ENCODE measurements at places on chromosomes 13 and 19.
A peak's percentile ranks its signal among the peaks of the same experiment; 100 is the strongest.

DNA sequence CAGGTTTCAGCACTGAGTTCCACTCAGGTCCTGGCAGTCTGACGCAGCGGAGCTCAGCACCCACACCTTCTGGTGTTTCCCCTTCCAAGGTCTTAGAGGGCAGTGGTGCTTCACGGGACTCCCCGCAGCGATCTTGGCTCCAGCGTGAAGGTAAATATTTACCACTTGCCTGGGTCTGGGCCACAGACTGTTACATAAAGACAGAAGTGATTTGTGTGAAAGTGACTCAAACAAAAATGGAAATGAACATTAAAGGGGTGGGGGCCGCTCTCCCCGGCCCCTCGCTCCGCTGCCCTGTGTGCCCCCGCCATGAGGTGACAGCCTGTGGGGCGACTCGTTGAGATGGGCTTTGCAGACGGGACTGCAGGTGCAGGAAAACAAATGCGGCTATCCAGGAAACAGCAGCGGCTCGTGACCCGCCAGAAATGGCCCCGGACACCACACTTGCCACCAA lies 55.0 kb downstream of the GGACT start:
- ATAC-seq = peak; percentile 42

DNA sequence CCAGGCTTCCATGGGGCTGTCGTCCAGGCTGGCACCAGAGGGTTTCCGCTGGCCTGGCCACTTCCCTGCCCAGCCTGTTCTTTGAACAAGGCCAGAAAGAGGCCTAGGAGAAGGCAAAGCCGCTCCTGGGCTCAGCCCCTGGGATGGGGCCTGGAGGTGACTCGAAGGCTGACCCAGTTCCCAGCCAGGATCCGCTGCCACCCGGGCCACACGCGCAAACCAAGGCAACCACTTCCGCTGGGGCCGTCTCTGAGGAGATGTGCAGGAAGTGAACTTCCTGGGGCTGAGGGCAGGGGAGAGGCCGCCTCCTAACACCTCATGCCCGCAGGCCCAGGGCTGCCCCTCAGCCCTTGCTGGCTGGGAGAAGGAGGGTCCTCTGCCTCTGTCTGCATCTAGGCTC lies 15.2 kb downstream of the PLEKHF1 start:
- peak; percentile 87 for ATAC-seq

GRCh38 chr19:1567116-1567847 lies 843 bp downstream of the MEX3D start:
- ATAC-seq = peak; percentile 28

GRCh38 chr19:55116859-55117662 lies at the start of gene PPP1R12C:
PPP1R12C (minus strand) TSS chr19:55117637; CDS start chr19:55117543, 94 bp downstream.
- peak; percentile 40 for ATAC-seq

GRCh38 chr13:84255226-84255797 lies 373.0 kb upstream of the SLITRK1 start:
- ATAC-seq = no peak

DNA sequence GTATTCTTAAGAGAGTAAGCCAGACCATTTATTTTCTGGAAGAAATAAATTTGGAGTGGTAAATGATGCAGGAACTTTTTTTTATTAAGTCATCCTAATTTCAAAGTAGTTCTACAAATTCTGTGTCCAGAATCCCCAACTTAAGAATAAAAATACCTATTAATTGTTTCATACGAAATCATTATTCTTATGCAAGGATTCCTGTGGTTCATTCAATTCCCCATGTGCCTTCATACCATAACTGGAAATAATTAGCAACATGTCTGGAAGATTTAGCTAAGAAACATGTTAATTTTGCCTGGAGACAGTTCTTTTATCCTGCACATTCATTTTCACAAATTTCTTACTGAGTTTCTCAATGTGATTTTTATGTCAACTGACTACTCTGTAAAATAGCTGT lies 408.6 kb downstream of the PCDH9 start:
- ATAC-seq = no peak

DNA sequence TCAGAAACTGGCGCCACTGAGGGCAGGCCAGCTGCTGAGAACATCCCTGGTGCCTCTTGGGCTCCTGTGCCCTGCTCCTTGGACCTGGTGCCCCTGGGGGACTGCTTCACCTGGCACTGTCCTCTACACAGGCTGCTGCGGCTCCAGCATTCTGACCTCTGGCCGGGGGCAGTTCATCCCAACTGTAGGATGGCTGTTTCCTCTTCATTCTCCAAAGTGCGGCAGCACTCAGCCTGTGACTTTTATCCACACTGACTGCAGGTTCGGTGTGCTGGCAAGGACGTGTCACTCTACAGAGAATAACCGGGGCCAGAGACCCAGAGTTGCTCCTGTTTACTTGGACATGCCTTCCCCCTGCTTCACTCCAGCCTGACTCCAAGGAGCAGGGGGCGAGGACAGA lies 7.6 kb upstream of the ANKRD10 start:
- no peak for ATAC-seq

DNA sequence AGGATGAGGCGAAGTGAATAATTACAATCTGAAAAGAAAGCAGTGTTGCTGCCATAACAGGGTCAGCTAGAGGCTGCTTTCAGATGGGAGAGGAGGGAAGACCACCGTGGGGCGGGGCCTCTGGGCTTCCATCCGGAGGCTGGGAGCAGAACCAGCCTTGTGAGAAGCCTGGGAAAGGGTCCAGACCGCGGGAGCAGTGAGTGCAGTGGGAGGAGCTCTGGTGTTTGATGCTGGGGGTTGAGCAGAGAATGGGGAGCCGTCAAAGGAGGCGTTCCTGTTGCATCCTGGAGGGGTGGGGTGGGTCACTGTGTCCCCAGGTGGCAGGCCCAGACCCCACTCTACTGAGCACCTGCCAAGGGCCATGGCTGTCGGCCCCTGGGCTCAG lies 18.1 kb downstream of the NKPD1 start:
- no peak for ATAC-seq

DNA sequence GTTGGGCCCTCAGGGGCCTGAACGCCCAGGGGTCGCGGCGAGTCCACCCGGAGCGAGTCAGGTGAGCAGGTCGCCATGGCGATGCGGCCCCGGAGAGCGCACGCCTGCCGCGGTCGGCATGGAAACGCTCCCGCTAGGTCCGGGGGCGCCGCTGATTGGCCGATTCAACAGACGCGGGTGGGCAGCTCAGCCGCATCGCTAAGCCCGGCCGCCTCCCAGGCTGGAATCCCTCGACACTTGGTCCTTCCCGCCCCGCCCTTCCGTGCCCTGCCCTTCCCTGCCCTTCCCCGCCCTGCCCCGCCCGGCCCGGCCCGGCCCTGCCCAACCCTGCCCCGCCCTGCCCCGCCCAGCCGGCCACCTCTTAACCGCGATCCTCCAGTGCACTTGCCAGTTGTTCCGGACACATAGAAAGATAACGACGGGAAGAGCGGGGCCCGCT lies at the start of gene CCNA1:
Gene CCNA1 (plus strand): TSS at position 390 of the 439 bp plus-strand sequence. CDS start 562 bp downstream, outside the sequence.
- ATAC-seq = peak; percentile 69

GRCh38 chr19:15107061-15108010 lies at the start of gene SYDE1:
SYDE1 (plus strand) TSS chr19:15107401; CDS start chr19:15107434, 33 bp downstream.
- ATAC-seq = peak; percentile 18

- ATAC-seq = peak; percentile 63
Measured at GRCh38 chr19:40143612-40144011, 47.6 kb upstream of the MAP3K10 start.

- peak; percentile 34 for ATAC-seq
Measured at GRCh38 chr19:3462991-3463713, 17.2 kb downstream of the SMIM24 start.

GRCh38 chr19:4144666-4145249 lies 8.7 kb upstream of the CREB3L3 start:
- ATAC-seq = no peak

DNA sequence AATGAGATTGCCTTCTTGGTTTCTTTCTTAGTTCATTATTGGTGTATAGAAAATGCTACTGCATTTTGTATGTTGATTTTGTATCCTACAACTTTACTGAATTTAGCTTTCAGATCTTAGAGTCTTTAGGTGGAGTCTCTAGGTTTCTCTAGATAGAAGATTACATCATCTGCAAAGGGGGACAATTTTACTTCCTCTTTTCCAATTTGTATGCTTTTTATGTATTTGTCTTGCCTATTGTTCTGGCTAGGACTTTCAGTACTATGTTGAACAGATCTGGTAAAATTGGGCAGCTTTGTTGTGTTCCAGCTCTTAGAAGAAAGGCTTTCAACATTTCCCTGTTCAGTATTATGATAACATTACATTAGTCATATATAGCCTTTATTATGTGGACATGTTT lies 101.0 kb upstream of the SPRY2 start:
- ATAC-seq = no peak

DNA sequence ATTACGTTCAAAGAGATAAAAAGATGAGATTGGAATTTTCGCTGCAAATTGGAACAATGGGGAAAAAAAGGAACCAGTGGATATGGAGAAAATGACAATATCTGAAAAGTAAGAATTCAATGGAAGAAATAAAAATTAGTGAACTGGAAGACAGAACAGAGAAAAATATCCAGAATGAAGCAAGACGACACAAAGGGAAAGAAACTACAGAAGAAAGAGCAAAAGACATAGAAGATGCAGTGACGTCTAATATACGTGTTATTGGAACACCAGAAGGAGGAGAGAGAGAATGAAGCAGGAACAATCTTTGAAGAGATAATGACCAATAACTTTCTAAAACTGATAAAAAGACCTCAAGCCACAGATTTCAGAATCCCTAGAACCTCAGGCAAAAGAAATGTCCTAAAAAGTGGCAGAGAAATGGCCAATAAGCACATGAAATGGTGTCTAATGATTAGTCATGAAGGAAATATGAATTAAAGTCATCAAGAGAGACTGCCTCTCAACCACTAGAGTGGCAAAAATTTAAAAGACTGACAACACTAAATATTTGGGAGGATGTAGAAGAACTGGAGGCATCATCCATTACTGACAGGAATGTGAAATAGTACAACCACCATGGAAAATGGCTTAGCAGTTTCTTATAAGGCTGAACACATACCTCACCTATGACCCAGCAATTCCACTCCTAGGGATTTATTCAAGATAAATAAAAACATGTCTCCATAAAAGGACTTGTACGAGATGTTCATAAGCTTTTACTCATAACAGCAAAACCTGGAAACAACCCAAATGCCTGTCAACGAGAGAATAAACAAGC lies 56.5 kb downstream of the GADD45B start:
- ATAC-seq = no peak

- ATAC-seq = no peak
Measured at GRCh38 chr19:1253514-1254080, 5.2 kb downstream of the MIDN start.

DNA sequence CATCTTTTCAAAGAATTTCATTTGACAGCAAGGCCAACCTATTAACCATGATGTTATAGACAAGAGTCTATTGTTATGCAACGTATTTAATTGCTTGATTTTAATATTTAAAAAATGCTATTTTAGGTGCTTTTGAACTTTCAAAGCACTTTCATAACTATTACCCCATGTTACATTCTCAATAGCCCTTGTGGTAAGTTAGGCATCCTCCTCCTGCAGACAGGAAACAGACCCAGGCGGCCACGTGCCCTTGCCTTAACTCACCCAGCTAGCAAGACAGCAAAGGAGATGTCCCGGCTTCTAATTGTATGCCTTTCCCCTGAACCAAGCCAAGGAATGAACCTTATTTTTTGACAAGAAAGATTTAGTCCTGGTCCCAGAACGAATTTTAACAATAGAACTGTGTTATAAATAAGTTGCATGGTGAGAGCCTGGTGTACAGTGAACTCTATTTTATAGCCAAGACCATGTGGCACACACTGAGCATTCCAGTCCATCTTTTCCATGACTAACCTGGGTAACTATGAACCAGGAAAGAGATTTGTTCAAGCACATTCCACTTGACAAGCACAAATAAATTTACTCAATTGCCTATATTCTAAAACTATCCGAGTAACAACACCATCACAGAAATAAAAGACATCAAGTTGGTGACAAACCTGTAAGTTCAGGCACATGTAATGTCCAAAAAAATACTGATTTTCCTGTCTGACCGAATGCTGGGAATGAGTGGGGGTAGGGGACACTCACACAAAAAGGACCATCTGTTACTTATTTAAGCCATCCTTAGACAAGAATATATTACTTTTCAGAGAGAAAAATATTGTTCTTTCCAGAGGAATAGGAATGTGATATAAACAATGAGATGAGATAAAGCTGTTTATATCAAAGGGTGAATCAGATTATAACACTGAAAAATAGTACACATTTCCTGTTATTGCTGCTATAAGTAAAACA lies 163.0 kb downstream of the EFNB2 start:
- no peak for ATAC-seq

- peak; percentile 27 for ATAC-seq
Measured at GRCh38 chr19:47157431-47158321, 27.0 kb downstream of the SAE1 start.

DNA sequence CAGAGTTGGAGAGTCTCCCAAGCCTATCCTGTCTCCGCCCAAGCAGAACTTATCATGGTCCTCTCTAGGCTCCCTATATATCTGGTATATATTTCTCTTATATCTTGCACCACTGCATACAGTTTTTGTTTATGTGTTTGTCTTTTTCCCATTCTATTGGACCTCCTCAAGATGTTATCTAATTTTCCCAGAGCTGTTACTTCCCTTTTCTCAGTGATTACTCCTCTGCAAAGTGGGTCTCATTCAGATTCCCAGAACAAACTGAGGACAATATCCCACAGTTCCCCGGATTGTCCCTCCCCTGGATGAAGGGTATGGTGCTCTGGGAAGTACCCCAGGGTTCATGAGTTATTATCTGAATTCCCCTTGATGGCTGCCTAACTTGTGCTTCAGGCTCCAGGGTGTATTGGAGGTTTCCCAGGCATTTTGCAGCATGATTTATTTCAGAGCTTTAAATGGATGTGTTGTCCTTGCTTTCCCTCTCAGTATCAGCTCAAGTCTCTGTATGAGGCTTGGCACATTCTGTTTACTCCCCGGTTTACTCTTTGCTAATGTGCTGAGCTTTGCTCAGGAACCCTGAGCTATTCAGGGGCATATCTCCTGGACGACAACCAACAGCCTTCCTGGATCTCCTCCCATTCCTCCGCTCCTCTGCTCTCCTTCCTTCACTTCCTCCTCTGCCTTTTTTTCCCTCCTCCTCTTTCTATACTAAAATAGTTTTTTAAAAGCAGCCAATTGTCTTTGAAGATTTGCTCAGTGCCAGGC lies 329.3 kb downstream of the SPRY2 start:
- ATAC-seq = no peak

DNA sequence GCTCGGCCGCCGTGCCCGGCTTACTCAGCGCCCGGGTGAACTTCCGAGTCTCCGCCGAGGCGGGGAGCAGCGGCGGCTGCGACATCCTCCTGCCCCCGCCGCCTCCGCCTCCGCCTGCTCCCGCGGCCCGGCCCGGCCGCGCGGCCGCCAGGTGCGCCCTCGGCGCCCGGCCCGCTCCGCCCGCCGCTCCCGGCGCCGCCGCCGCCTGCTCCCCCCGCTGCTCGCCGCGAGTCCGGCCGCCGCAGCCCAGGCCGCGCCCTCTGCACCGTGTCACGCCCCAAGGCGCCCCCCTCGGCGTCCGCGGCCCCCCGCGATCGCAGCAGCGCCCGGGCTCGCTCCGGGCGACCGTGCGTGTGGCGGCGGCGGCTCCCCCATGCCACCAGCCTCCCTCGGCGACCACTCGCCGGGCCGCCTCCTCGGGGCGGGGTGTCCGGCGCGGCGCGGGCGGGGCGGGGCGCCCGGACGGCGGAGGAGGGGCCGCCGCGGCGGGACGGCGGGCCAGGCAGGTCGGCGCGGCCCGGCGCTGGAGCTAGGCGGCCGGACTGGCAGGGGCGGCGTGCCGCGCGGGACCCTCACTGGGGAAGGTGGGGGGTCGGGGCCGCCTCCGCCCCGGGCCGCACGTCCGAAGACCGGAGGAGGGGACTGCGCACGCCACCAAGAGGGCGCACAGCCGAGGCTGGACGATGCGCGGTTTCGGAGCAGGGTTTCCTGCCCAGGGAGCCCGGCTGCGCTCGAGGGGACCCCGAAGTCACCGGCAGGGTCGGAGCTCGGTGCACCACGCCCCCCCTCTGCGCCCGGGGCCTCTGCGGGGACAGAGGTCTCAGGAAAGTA lies 108.6 kb upstream of the DOCK9 start:
- ATAC-seq = peak; percentile 77

Measured in stimulated activated memory B cell treated with anti-CD40 and anti-IgM and Interleukin-4, amounts not matched to agents 10 μg/mL and 1 μg/mL and 100 μg/mL, for 72 hours (primary cell).